ENCODE measurements at places on chromosomes 2 and 18. TPM values are rescaled to one million over a fixed set of nuclear protein-coding genes. Genes with fewer than 3 reads are reported as not detected.

GRCh38 chr2:49259926-49260325 is 105.6 kb upstream of the FSHR start:
- peak; percentile 68 for DNase-seq

- DNase-seq, result no peak
Measured at GRCh38 chr2:23107327-23107941, 277.5 kb upstream of the KLHL29 start.

DNA sequence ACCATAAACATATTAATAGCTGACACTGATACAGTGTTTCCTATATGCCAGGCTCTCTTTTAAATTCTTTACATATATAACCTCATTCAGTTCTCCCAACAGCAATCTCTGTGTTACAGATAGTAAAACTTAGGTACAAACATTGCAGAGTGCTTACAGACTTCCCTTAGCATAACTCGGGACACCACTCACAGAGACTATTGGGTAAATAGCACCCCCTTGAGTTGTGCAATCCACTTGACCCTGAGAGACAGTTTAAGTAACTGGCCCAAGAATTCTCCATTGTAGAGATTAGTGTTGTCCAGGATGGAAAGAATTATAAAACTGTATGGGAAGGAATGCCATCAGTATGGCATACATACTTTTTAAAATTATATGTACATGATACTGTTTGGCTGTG is 110.1 kb downstream of the POLE4 start:
- no peak for DNase-seq

DNA sequence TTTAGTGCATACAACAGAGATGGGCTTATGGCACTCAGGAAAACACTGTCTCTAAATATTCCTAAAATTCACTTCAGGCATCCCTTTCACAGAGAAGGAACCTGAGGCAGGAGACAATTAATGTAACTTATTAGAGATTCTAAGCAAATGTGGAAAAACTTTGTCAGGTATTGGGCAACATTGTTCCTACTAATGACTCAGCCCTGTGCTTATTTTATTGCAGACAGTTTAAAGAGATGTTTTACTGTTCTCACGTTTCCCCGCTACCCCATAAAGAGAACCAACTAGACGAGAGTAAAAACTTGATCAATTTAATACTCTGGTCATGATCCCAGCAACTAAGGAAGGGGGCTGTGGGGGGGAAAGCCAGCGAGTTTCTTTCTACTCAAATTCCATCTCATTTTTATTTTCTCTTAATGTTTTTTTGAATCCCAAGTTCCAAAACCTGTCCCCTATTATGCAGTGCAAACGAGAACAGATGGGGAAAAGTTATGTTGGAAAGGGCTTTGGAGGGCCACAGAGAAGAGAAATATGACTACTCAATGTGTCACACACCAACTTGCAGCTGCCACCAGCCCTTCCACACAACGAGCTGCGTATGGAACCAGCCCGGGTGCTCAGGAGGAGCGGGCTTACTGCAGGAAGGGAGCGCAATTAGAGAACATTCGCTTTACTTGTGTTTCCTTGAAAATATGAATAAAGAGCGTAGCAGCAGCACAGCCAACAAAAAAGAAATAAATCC is 18.7 kb upstream of the ACVR1 start:
- DNase-seq, result peak; percentile 73

DNA sequence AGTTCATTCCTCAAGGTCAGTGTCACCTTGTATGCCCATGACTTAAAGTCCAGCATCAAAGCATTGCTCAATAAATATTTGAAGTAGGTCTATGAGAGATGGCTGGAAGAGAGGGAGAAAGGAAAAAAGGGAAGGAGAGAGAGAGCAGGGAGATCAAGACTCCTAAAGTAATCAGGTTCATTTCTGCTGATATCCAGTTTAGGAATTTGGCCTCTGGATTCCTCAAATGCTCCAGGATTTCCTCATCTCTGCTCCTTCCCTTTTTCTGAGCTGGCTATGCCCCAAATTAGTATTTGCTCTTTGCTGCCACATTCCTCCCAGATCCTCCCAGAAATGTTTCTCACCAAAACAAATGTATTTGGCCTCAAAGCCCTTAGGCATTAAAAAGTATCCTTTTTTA is 739.4 kb upstream of the CHAC2 start:
- no peak for DNase-seq

DNA sequence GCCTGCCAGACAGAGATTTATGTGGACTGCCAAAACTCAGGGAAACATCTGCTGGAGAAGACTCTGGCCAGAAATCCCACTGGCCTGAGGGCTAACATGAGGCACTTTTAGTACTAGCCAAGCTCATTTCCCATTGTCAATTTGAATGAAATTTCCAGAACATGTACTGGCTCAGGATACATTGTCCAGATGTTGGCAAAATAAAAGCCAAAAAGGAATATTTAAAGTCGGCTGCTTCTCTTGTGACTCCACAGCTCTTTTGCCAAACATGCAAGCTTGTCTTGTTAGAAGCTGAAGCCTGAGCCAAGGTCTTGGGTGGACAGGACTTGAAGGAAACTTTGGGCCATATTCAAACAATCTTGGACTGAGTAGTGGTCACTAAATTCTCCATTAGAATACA is 215.5 kb downstream of the NCKAP5 start:
- DNase-seq, result no peak

DNA sequence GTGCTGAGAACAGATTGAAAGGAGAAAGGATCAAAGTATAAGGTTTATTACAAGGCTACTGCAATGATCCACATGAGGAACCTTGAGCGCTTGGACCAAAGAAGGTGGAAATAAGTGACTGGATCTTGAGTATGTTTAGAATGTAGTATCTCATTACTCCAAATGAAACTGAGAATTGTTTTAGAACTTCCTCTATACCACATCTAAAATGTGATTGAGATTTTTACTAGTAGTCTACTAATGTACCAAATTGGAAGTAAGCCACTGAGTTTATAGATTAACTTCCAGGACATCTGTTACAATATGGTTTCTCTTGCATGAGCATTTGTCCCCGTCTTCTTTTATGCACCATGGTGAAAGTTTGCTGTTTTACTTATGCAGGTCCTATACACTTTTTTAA is 300.5 kb downstream of the SUCLG1 start:
- no peak for DNase-seq

DNA sequence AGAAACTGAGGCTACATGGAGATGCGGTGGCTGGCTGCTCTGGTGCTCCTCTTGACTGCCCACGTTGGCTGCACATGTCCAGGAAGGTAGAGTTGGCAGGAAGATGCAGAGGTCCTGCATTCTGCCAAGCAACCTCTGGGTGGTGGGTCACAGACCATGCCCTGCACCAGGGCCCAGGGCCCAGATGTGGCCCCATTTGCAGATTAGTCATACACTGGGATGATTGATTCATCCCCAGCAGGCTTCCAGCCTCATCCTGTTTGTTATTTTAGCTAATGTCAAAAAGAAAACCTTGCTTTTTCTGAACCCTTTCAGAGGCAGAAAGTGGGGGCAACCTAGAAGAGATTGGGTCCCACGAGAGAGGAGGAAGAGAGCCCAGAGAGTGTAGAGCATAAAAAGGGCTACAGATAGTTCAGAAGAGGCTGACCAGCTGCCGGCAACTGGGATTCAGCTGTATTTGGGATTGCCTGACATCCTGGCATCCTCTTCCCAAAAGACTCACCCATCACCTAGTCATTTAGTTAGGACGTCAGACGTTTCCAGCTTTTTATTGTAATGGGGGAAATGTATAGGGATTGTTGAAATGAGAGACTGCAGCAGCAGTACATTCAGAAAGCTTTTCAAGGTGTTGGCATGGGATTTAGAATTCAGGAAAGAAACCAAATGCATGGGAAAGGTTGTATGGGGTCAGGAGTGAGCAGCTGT is 101.9 kb downstream of the CTIF start:
- no peak for DNase-seq

DNA sequence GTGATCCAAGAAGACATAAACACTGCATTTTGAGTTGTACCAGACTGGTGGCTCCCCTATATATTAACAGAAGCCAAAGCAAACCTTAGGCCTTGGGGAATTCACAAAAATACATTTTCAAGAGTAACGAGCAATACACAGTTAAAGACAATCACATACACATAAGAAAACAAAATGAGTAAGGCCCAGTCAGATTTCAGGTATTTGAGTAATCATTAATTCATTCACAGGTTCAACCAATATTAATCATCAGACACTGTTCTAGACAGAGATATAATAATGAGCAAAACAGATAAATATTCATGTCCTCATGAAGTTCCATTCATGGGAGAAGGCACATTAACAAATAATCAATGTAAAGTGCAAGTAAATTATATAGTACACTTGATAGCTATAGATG is 9.6 kb downstream of the STPG4 start:
- DNase-seq, result no peak

Gene ZNF407
- polyA plus RNA-seq, result 4.6 TPM

Gene DYNAP
- polyA plus RNA-seq, result not detected
